ENCODE measurements at places on chromosomes 6 and 20. TPM values are rescaled to one million over a fixed set of nuclear protein-coding genes. Genes with fewer than 3 reads are reported as not detected.

GRCh38 chr20:4064144-4064909 lies 49.0 kb upstream of the RNF24 start:
- no peak for DNase-seq

DNA sequence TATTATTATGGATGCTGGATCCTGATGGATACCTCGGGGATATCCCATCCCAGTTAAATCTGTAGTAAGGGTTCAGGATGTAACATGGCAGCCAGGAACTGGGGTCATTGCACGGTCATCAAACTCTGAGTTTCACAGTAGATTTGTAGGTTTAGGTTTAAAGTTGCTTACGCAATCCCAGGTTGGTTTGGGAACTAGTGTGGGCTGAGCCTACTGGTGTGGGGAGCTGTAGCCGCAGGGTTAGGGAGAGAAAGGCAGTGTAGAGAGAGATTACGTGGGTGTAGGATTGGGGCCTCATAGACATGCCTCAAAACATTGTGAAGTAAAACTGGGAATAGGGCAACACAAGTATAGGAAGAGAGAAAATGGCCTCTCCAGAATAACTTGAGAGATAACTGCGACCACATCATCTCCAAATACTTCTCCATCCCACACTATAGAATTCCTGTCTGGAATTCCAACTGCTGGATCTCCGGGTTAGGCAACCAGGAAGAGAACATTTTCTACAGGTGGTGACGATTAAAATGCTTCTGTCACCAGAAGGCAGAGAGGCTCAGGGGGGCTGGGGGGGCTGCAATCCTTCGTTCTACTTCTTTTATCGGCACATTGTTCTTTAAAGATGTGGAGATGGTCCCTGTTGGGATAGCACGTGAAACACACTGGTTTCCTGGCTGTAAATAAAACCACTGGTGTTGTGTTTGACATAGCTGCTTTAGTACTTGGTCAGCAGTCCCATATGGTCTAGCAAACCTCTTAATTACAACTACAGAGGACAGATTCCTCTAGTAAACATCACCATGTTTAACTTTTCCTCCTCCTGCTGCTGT lies 44.9 kb upstream of the TMEM170B start:
- no peak for DNase-seq

DNA sequence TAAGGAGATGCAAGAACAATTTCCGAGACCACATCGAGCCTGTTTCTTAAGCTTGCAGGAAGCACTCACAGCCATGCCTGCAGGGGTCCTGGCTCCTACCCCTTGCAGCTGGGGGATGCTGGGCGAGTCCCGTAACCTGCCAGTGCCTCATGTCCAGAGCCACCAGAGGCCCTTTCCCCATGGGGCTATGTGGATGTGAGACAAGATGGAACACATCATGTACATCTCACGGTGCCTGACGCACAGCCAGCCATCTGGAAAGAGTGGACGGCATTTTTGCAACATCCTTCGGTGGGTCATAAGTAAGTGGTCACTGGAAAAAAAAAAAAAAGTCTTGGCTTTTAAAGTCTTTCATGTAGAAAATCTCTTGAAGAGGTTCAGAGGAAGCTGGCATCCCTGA lies 72.8 kb downstream of the CDH4 start:
- no peak for DNase-seq

DNA sequence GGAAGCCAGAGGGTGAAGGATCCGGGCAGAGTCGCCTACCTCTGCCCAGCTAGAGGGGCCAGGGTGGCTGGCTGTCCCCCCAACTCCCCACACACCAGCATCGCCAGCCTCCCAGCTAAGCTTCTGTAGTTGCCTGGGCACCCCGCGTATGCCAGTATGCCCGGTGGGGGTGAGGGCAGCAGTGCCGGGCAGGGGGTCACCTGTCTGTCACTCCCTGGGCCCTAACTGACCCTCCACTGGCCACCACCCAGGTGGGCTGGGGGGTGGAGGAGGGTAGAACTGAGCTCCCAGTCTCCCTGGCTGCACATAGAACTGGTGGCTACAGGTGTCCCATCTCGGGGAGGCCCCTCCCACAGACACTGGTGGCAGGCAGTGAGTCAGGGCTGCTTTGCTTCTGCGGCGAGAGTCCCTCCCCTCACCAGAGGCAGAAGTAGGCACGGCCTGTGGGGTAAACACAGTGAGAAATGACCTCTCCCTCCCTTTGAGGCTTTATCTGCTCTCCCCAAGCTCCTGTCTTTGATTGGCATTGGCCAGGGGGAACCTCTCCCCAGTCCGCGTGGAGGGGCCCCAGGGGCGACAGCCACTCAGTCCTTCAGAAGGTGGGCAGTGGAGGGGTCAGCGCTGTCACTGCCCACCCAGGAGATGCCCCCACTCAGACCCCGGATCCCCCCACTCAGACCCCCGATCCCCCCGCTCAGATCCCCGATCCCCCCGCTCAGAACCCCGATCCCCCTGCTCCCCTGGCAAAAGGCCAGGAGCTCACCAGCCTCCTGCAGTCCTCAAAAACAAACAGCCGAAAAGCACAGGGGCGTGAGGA lies 2.5 kb downstream of the NTSR1 start:
- DNase-seq: no peak

GRCh38 chr6:123802351-123802696 lies 1.3 kb upstream of the NKAIN2 start:
- peak; percentile 84 for DNase-seq

- no peak for DNase-seq
Measured at GRCh38 chr20:41664584-41664983, 46.4 kb upstream of the CHD6 start.

DNA sequence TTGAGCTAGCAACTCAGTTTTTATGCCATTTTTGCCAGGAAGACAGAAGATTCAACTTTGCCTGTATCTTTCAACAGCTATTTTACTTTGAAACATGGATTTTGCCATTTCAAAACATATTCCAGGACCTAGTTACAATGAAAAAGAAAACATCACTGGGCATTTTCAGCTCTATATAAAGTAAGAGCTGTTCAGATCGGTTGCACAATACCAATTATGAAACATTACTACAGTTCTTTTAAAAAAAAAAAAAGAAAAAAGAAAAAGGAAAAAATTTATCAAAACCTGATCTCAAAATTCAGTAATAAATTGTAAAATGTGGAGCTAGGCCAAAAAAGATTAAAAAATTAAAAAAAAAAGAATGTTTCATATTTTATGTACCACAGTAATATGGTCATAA lies 15.6 kb downstream of the BCLAF1 start:
- no peak for DNase-seq

DNA sequence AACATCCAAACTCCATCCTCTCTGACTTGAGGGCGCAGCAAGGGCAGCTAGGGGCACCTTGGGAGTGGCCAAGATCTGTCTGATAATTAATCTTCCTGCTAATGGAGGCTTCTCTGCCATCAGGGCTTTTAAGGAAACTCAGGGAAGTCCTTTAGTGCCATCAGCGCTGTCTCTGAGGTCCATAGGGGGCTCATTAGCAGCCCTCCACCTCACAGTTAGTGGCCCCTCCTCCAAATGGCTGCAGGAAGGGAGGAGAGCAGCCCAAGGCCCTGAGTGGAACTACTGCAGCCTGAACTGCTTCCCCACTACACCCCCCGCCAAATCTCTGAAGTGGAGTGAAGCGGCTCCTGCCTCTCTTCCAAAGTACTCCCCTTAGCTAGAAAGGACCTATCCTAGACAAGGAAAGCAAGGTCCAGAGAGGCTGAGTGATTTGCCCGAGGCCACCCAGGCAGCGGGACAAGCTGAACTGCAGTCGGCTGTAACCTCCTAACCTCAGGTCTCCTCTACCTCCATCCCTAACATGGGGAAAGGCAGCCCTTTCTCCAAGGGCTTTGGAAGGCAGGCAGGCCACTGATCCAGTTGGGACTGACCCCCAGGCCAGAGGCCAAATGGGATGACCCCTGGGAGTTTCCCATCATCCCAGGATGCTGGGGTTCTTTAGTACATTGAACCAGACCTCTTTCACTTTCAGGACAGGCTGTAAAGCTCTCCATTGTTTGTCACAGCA lies 39.5 kb upstream of the ZFAND3 start:
- no peak for DNase-seq

GRCh38 chr6:154167126-154167525 lies 128.1 kb downstream of the OPRM1 start:
- no peak for DNase-seq

DNA sequence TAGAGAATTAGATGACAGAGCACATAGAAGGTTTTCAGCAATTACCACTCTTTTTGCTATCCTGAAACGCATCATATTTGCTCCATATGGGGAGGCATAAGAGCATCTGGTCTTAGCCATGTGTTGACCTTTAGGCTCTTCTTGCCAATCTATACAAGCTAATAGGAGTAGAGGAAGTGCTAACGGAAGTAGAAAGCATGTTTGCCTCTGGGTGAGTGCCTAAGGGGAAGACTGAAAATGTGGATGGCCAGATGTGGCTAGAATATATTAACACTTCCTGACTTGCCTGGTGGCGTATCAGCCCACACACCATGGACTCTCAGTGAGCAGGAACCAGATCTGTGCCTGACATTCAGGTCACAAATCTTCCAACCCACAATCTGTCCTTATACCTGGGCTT lies 136.3 kb downstream of the LRRC1 start:
- no peak for DNase-seq

DNA sequence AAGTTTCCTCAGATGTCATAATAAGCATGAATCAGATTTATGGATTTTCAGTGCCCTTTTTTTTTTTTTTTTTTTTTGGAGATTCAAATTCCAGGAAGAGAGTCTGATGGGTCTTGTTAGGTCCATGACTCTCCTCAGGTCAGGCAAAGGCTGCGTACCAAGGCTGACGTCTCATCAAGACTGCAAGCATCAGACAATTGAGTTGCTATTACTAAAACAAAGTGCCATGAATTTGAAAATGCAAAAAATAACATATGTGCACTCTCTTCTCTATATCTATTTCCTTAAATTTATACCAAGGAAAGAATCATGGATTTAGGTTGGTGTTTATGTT lies 134.7 kb downstream of the FAM83B start:
- DNase-seq: no peak

DNA sequence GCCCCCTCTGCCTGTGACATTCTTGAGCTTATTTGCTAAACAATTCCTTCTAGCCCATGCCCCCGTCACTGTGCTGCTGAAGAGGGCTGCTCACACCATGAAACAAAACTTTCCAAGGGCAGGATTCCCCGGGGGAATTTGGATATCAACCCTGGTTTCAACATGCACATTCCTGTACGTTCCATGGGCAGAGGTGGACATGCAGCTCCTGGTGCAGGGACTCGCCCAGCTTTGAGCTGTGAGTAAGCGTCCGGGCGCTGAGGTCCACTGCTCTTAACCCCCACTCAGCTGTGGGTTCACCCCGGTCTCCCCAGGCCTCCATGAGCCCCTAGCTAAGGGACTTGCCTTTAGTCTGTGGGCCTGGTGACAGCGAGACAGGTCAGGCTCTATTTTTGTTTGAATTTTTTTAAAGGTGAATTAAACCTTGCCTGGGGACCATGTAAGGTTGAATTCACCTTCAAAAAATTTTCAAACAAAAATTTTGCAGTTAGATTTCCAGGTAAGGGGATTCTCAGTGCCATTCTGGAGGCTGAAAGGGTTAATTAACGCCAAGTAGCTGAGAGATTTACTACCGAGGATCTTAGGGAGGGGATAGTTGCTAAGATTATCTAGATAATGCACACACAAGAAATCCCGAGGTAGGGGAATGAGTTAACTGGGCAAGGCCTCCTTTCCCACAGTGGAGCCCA lies 70.3 kb upstream of the SLC22A23 start:
- no peak for DNase-seq

GRCh38 chr20:62908971-62909791 lies 17.1 kb downstream of the DIDO1 start:
- no peak for DNase-seq

DNA sequence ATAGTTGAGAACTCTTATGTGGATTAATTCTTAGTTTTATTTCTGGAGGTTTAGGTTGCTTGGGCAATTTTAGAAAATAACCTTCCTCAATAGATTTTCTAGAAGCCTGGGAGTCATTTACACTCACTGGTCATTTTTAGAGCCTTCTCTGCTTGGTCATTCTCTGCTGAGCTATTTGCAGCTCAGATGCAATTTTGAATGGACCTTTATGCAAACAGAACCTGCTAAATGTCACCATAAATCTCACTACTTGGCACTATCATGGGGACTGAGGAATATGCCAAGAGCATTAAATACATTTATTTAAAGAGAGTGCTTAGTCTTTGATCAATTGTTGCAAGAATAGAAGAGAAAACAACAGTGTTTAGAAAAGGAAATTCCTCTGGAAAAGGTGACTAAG lies 154.0 kb downstream of the CLVS2 start:
- DNase-seq: no peak

DNA sequence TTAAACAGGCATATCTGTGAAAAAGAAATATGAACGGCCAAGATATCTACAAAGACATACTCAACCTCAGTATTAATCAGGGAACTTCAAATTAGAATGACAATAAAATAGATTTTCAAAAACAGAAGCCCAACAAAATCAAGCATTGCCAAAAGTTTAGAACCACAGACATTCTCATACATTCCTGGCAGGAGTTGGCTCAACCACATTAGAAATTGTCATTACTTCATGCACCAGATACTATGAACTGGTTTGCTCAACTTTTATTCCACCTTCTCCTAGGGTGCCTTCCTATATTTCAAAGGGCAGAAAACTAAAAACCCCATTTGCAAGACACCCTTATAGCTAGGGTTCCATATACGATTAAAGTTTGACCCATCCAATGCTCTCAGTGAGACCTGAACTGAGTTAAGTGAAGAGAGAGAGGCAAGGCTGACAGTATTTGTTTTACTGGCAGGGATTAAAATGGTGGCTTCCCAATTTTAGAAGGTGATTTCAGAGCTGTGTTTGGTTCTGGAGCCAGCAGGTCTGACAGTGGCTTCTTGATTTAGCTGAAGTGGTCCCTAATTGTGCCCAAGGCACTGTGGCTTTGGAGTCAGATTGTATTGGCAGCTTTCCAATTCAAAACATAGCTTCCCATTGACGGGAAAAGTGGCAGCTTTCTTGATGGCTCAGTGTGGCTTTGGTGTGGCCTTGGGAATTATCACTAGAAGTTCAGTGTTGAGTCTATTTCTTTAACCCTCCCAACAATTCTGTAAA lies 77.1 kb upstream of the CDYL start:
- no peak for DNase-seq

DNA sequence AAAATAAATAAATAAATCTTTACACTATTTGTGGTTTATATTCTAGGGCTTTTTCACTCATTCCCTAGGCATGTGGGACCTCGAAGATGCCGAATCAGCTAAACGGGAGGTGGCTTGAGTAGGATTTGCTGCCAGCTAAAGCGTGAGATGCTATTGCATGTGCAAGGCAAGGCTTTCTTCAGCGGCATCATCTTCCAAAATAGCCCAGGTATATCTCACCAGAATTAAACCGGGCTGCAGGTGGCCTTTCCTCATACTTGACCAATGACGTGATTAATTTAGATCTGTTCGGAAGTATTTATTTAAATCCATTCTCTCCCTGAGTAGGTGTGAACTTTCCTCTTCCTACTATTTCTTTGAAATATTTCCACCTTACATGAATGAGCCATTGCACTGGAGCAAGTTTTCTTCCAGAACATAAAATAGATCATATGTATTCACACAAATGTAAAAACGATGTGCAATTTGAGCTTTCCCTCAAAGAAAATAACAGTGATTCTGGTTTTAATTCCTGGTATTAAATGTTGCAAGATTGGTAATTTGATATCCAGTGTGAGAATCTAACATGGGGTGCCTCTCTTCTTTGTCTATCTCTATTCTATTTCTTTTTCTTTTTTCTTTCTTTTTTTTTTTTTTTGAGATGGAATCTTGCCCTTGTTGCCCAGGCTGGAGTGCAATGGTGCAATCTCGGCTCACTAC lies 24.3 kb upstream of the ZNF217 start:
- DNase-seq: no peak

- no peak for DNase-seq
Measured at GRCh38 chr6:83838727-83839126, 14.4 kb upstream of the RIPPLY2 start.

The TAB2 gene
- 13.9 TPM for total RNA-seq

The SNRPB2 gene
- total RNA-seq: 138 TPM

The PLCB1 gene
- 66.0 TPM for total RNA-seq

The SLC44A4 gene
- 0.07 TPM for total RNA-seq

The RNF144B gene
- 11.4 TPM for total RNA-seq

The OR12D3 gene
- not detected for total RNA-seq

Data from NCI-H460 (cell line).